Gastroesophageal sphincter (tissue), 4 donors: ENCODE measurements at places on chromosomes 4 and X. TPM values are rescaled to one million over a fixed set of nuclear protein-coding genes. Genes with fewer than 3 reads are reported as not detected.

DNA sequence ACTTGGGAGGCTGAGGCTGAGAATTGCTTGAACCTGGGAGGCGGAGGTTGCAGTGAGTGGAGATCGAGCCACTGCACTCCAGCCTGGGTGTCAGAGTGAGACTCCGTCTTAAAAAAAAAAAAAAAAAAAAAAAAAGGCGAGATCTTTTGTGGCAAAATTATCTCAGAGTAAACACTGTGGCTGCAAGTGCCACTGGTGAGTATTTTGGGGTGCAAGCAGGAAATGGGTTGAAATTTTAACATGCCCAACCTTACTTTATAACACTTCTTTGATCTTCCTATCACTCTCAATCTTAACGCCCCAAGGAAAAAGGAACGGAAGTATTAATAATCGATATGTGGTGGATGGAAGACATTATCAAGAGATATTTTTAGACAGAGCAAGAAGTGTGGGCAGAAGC lies 32.1 kb downstream of the SLC34A2 start:
- no peak overlapping the region for H3K27ac ChIP-seq
- H3K27me3 ChIP-seq = no peaks in the 10 kb centered on the region
- no peaks in the 10 kb centered on the region for H3K4me1 ChIP-seq
- H3K36me3 ChIP-seq = no peaks in the 10 kb centered on the region
- H3K4me3 ChIP-seq = no peak overlapping the region
- ATAC-seq = no peak

DNA sequence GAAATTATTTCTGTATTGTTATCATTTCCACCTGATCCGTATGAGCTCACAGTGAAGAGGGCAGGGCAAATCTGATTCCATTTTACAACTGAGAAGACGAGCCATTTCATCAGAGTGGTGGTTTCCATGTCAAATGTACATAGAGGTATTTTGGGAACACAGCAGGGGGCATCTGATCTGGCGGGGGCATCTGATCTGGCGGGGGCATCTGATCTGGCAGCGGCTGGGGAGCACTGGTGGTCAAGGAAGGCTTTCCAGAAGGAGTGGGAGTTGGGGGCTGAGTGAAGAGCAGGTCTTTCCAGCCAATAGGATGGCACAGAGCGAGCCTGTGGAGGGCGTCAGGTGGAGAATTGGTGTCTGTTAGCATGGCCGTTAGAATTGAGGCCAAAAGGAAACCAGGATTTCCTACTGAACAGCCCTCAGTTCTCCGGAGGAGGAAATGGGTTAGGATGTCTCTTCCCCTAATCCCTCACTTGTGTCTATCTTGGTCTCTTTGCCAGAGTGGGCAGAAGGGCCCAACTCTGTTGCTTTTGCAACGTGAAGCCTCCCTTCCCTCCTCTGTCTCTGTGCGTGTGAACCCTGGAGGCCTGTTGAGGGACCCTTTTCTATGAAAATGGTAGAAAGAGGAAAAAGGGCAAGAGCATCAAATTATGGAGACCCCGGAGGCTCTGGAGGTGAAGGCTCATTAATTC lies 41.3 kb downstream of the RHOH start:
- H3K27ac ChIP-seq = no peak overlapping the region
- H3K4me1 ChIP-seq = no peaks in the 10 kb centered on the region

DNA sequence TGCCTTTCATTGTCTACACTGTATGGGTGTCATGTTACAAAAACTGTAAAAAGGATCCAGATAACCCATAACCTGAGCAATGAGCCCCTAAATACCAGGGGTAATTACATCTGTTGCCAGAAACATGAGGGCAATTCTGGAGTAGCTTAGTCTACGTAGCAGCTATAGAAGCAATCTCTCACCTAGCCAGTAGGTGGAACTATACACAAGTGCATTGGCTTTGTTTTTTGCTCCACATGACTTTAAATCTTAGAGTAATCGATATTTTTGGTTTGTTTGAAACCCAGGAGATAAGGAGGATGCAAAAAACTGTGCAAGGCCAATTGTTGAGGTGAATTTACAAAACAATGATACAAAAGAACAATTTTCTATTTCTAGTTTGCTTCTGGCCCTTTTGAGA lies 57.5 kb downstream of the GPR82 start:
- H3K4me1 ChIP-seq = no peaks in the 10 kb centered on the region
- no peaks in the 10 kb centered on the region for H3K27me3 ChIP-seq
- no peak overlapping the region for H3K4me3 ChIP-seq

DNA sequence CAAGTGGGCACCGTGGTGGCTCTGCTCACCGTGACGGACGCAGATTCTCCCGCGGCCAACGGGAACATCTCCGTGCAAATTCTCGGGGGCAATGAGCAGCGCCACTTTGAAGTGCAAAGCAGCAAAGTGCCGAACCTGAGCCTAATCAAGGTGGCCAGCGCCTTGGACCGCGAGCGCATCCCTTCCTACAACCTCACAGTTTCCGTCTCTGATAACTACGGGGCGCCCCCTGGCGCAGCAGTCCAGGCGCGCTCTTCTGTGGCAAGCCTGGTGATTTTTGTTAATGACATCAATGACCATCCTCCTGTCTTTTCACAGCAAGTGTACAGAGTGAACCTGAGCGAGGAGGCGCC lies 2.7 kb downstream of the FAT4 start:
- H3K27ac ChIP-seq = peak overlapping the region; percentile 91
- H3K4me3 ChIP-seq = peak overlapping the region; percentile 73
- no peaks in the 10 kb centered on the region for H3K27me3 ChIP-seq
- no peaks in the 10 kb centered on the region for H3K36me3 ChIP-seq
- no peak for ATAC-seq

DNA sequence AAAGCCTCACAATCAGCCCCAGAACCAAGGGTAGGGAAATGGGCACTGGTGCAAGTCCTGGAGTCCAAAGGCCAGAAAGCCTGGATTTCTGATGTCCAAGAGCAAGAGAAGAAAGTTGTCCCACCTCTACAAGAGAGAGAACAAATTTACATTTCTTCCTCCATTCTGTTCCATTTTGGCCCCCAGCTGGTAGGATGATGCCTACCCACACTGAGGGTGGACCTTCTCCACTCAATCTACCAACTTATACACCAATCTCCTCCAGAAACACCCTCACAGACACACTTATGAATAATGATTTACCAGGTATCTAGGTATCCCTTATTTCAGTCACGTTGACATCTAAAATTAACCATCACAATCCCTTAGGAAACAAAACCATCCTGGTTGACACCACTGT lies 367.8 kb upstream of the GRIA3 start:
- no peaks in the 10 kb centered on the region for H3K27me3 ChIP-seq
- H3K36me3 ChIP-seq = no peaks in the 10 kb centered on the region

- ATAC-seq = no peak
- H3K36me3 ChIP-seq = peaks cover 15% of the 10 kb centered on the region
- no peak overlapping the region for H3K27ac ChIP-seq
Observed at GRCh38 chr4:985123-985830, 1.6 kb upstream of the IDUA start.

PDCL2 gene
- total RNA-seq = not detected

DRD5 gene
- not detected for total RNA-seq

DNA sequence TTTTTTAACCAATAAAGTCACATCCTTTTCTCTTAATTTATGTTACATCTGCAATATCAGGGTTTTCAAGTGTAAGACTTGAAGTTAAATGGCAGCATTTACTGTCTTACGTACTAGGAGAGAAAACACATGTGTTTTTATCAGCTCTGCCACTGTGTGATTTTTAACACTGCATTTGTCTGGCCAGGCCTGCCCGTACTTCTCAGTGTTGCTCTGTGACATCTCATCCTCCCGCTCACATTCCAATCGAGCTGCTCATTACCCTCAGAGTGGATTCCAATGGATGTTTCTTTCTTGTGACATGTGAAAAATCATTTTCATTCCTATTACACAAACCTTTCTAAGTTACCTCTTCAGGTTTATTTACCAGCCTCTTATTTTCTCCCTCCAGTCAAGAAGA lies 420.3 kb downstream of the FAT4 start:
- H3K36me3 ChIP-seq = no peaks in the 10 kb centered on the region
- no peak overlapping the region for H3K27ac ChIP-seq
- H3K4me3 ChIP-seq = no peak overlapping the region
- H3K4me1 ChIP-seq = no peaks in the 10 kb centered on the region
- ATAC-seq = peak; percentile 79

DNA sequence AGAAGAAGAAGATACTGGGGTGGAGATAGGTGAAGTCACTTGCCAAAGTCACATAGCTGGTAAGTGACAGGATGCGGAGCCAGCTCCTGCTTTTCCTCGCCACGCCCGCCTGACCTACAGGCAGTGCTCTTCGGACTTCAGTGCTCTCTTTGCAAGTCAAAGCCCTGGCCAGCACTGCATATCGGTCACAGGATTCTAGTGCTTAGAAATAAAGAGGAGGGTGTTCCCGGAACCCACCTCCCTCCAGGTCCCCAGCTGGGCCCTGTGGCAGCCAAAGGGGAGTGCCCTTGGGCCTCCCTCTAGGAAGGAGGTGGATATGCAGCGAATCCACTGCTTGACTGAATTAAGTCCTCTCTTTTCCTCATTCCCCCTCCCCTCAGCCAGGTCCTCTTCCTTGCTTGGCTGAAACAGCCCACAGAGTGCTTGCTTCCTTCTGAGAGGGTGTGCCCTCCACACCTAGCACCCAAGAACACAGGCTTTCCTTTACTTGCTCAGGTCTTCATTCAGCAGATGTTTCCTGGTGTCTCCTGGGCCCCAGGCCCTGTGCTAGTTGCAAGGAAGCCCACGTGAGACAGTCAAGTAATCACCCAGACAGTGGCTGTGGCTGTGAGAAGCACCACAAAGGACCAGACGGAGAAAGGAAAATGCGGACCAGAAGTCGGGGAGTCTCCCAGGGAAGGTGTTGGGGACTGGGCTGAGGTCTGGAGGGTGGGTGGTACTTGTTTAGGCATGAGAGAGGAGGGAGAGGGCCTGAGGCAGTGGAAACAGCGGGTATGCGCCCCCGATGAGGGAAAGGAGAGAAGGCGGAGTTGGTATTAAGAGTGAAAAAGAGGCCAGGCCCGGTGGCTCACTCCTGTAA lies 14.0 kb upstream of the HMGB3 start:
- no peaks in the 10 kb centered on the region for H3K4me1 ChIP-seq
- H3K27me3 ChIP-seq = no peaks in the 10 kb centered on the region
- no peak overlapping the region for H3K4me3 ChIP-seq
- ATAC-seq = no peak

- H3K4me3 ChIP-seq = no peak overlapping the region
- ATAC-seq = no peak
Observed at GRCh38 chr4:86919561-86920223, 15.1 kb upstream of the AFF1 start.

GRCh38 chr4:74658116-74658515 lies 136.2 kb downstream of the BTC start:
- H3K27ac ChIP-seq = no peak overlapping the region
- ATAC-seq = no peak
- no peaks in the 10 kb centered on the region for H3K4me1 ChIP-seq
- no peak overlapping the region for H3K4me3 ChIP-seq
- H3K27me3 ChIP-seq = no peaks in the 10 kb centered on the region

DNA sequence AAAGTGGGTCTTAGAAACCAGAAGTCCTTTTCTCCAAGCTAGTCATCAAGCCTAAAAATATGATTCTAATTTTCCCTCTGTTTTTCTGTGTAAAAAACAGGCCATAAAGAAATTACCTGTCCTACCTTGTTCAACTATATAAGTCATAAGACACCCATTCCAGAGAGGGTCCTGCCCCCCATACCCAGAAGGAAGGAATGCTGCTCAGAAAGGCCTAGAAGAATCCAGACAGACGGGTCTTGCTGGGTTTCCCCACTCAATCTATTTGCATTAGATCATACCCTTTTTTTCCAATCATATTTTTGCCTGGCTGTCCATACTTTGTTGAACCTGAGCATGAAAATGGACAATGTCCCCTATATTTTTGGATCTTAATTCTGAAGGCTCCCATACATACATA lies 16.3 kb upstream of the XAGE2 start:
- no peaks in the 10 kb centered on the region for H3K27me3 ChIP-seq
- no peak overlapping the region for H3K4me3 ChIP-seq
- H3K4me1 ChIP-seq = no peaks in the 10 kb centered on the region

DNA sequence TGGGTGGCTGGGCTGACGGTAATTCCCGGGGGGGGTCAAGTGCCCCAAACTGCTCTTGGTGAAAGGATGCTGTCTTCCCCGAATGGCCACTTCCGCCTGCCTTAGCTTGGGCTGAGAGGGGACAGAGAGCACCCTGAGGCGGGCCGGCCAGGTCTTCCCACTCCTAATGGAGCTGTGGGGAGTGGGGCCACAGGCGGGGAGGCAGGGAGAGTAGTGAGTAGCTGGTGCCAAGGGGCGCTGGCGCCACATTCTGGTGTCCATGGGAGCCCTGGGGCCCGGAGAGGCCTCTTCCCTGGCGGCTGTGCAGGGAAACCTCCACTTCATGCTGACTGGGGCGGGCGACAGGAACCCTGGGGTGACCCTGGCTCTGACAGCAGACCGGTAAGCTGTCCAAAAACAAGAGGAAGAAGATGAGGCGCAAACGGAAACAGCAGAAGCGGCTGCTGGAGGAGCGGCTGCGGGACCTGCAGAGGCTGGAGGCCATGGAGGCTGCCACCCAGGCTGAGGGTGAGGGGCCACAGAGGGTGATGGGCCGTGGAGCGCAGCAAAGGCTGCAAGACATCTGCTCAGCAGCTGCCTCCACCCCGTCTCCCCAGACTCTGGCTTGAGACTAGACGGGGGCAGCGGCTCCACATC lies 2.7 kb downstream of the SRPK3 start:
- H3K4me1 ChIP-seq = no peaks in the 10 kb centered on the region
- no peaks in the 10 kb centered on the region for H3K27me3 ChIP-seq
- H3K27ac ChIP-seq = no peak overlapping the region
- no peaks in the 10 kb centered on the region for H3K36me3 ChIP-seq

DNA sequence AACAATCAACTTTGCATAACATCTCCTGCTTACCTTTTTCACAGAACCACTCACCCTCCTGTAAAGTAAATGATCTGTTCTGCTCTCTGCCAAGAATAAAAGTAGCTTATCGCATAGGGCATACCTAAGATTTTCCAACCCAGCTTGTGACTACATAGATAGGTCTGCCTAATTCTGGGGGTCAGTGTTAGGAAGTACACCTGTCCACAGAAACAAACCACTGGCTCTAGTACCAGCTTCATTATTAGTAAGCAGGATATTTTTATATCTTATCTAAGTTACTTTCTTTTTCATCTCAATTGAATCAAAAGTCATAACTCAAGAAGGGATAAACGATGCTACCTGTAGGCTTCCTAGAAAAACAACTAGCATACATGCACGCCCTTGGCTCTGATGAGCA lies 23.8 kb downstream of the CXCL1 start:
- H3K36me3 ChIP-seq = no peaks in the 10 kb centered on the region
- no peak overlapping the region for H3K4me3 ChIP-seq
- H3K27me3 ChIP-seq = no peaks in the 10 kb centered on the region
- ATAC-seq = no peak
- no peaks in the 10 kb centered on the region for H3K4me1 ChIP-seq

GRCh38 chrX:119156241-119156640 lies 28.6 kb upstream of the KIAA1210 start:
- no peak overlapping the region for H3K27ac ChIP-seq
- no peak for ATAC-seq

PLXNB3 gene
- 18.8 TPM for total RNA-seq

DNA sequence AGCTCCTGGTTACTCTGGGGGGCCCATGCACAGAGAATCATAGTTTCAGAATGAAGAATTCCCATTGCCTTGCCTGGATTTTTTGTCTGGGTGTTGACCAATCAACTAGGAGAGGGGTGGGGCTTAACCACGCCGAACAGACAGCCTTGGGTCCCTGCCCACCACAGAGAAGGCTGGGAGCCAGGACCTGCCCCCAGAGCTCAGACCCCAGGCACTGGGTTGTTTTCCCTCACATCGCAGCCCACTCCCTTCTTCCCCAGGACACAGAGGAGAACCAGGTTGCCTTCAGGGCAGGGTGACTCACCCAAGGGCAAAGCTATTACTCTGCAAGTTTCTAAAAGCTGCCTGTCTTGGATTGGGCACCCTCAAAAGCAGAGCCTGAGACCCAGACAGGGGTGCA lies 23.3 kb upstream of the CRMP1 start:
- no peak for ATAC-seq
- no peak overlapping the region for H3K27ac ChIP-seq
- peaks cover 52% of the 10 kb centered on the region for H3K27me3 ChIP-seq
- no peak overlapping the region for H3K4me3 ChIP-seq

CENPI gene
- total RNA-seq = 2.5 TPM

DCTD gene
- total RNA-seq = 35.8 TPM
